Stimulated activated naive CD4-positive, alpha-beta T cell (primary cell): ENCODE measurements at places on chromosomes 1 and 21.
A peak's percentile ranks its signal among the peaks of the same experiment; 100 is the strongest.

- no peak for DNase-seq
These were observed 1805.5 kb downstream of the BRINP3 start for GRCh38 chr1:188672153-188672552.

GRCh38 chr1:53416269-53416813, 42.9 kb upstream of the DMRTB1 start:
- DNase-seq: no peak

- no peak for DNase-seq
These were observed 11.0 kb upstream of the PEAR1 start for GRCh38 chr1:156882543-156882942.

- DNase-seq: no peak
These were observed 3.9 kb downstream of the BCAR3 start for GRCh38 chr1:93677729-93678128.

- no peak for DNase-seq
These were observed 82.2 kb upstream of the SLFNL1 start for GRCh38 chr1:41103766-41104165.

DNA sequence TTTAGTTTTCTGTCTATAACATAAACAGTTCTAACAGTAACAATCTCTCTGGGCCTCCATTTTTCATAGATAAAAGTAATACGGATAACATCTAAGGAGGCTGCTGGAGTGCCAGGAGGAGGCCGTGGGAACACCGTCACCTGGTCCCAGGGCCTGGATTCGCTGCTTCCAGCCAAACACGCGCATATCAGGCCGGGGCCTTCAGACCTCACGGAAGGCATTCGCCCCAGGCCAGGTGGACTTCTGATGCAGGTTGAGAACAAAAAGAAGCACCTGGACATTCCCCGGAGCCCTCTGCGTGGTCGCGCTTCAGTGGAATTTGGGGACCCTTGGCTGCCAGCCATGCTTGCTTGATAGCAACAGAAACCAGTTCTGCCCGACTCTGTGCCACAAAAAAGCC, 113.1 kb upstream of the GUCA2B start:
- DNase-seq: no peak

DNA sequence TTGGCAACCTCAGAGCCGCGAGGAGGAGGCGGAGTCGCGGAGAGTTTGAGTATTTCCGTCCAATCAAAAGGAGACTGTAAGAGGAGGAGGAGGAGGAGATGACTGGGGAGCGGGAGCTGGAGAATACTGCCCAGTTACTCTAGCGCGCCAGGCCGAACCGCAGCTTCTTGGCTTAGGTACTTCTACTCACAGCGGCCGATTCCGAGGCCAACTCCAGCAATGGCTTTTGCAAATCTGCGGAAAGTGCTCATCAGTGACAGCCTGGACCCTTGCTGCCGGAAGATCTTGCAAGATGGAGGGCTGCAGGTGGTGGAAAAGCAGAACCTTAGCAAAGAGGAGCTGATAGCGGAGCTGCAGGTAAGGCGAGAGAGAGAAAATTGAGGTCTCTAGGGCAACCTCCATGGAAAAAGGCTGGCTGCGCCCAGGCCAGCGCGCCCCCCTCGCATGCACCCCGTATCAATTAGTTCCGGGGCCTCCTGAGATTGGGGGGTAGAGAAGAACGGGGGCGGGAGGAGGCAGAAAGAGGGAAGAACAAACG, at the start of gene PHGDH:
Gene PHGDH (plus strand): TSS at position 131 of the 538 bp plus-strand sequence. CDS start 89 bp downstream, at position 220.
- DNase-seq: no peak

DNA sequence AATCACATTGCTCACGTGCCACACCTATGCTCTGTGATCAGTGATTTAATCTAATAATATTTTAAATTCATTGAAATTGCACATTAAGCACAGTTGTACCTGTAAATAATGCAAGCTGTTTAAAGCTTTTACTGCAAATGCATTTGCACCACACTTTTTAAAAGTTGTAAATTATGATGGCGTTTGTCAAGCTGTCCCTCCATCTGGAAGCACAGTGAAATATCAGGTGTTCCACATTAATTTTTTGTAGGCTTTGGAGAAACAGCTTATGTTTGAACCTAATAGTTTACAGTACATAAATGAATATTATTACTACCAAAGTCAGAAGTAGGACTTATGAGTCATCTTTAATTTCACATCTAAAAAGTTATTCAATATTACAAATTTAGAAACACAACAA, 3.0 kb upstream of the DPYD start:
- DNase-seq: no peak

DNA sequence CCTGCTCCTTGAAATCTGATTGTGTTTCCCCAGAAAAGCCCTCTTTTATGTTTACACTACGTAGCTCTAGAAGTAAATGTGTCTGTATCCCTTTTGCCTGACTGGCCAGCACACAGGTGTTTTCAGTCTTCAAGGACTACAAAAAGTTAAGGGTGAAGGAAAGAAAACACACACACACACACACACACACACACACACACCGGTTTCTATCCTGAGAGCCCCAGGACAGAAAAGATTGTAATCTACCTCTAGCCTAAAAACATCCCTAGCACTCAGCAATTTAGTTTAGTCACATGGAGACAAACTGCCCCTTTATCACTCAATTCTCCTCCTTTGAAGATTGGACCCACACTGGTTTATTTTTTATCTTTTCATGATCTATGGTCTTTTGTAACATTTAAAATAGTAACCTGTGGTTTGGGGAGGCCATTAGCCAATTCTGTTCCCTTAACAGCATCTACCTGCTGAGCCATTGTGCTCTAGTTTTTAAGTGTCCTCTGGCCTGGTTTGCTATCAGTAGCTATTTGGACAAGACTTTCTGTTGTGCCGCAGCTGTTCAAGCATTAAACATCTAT, 15.8 kb upstream of the TRIM45 start:
- no peak for DNase-seq

- DNase-seq: no peak
These were observed 2.6 kb downstream of the INSRR start for GRCh38 chr1:156856282-156856785.

- peak; percentile 26 for DNase-seq
These were observed 1.3 kb downstream of the DYRK1A start for GRCh38 chr21:37367703-37368540.

GRCh38 chr1:116001739-116002487, 25.6 kb downstream of the SLC22A15 start:
- DNase-seq: no peak

GRCh38 chr21:42187976-42188653, 30.8 kb upstream of the ABCG1 start:
- DNase-seq: peak; percentile 73

- no peak for DNase-seq
These were observed 78.0 kb downstream of the MEGF6 start for GRCh38 chr1:3533067-3534048.

DNA sequence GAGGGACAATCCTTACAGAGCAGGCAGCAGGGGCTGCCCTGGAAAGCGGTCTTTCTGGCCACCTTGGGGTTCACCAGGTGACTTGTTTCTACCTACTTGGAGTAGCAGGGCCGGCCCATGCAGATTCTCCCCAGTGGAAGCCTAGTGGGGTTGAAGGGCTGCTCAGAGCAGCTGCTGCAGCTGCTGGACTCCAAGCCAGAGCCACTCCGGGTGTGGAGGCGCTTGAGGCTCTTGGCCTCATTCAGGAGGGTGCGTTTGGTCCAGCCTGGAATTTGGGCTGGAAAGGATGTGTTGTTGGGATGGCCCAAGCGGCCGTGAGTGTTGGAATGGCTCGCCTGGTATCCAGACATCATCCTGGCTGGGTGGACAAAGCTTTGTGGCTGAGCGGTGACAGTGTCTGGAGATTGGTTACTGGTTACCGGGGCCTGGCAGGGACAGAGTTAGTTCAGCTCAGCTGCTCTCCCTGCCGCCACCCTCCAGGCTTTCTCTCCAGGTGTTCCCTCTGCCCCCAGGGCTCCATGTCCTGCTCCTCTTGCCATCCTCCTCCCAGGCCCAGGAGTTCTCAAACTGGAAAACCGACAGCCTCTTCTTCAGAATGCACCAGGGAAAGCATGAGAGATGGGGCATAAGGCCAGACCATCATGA, 14.2 kb upstream of the HSPG2 start:
- no peak for DNase-seq

GRCh38 chr21:15063814-15064575, 805 bp downstream of the NRIP1 start:
- DNase-seq: peak; percentile 55

- DNase-seq: no peak
These were observed 5.0 kb upstream of the MEAF6 start for GRCh38 chr1:37519613-37520012.

DNA sequence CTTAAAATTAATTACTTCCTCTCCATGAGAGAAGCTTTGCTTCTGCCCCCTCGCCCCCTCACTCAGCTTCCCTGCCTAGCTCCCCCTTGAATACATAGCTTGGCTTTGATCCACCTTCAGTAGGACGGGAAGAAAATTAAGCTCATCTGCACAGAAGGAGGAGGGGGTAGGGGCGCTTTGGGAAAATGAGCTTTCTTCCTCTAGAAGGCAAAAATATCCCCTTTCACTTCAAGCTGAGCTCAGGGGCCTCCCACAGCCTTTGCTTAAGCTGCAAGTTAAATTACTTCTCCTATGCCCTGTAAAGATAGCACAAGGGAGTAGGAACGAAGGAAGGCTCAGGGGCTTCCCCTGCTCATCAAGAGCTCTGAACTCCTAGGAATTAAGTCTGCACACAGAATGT, 65.2 kb upstream of the GOLT1A start:
- no peak for DNase-seq

DNA sequence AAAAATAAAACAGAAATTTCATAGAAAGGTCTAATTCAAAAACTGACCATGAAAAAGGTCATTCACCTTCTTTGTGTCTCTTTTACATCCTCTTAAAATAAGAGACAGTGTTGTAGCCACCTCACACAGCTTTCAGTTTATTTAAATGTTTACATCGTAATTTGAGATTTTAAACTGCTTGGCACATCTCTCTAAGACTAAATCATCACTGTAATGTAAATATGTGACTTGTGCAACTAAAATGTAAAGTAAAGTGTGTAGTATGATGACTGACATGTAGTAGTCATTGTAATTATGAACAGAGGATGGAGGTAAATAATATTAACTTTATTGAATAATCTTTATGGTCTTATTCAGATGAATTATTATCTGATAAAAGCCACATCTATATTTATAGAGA, 283.9 kb downstream of the KCNT2 start:
- DNase-seq: no peak

DNA sequence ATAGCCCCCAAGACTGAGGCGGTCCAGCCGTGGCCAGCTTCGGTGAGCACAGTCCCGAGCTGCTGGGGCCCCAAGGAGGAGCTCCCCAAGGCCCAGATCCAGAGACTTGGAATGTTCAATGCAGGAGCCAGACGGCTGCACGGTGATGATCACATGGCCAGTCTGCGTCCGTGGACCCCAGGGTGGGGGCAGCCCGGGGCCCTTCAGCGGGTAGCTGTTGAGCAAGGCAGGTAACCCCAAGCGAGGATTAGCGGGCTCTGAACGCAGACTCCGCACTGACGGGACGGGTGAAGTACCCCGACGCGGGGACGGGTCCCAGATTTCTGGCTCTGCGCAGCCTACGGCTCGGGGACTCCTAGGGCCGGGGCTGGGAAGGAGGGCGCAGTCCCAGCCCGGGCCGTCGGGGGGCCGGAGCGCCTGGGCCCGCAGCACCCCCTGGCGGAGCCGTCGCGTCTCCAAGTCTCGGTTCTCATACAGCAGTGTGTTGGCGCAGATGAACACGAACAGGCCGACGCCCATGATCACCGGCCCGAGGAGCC, 2.7 kb downstream of the TMEM200B start:
- DNase-seq: peak; percentile 57

- no peak for DNase-seq
These were observed 11.7 kb downstream of the LHX9 start for GRCh38 chr1:197928849-197929336.

- DNase-seq: no peak
These were observed 614.3 kb upstream of the ADAMTS5 start for GRCh38 chr21:27581168-27581567.

DNA sequence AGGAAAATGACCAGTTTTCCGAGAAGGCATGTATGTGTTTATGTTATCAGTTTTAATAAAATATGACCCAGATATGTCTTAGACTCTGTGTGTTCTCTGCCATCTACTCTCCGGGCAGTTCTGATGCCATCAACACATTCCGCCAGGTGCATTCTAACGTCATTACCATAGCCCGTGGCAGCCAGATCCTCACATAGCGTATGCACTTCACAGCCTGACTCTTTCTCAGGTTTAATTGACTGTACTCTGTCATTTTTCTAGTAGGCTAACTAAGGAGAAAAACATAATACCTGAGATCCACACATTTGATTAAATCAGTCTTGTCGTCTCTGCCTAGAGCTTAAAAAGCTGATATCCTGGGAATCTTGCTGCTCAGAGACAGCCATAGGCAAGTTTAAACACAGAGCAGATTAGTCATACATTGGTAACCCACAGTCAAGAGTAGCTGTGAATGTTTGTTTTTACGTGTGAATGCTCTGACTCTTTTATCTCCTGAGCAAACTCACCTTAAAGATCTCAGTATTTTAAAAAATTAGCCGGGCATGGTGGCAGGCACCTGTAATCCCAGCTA, 175.9 kb downstream of the GREM2 start:
- DNase-seq: no peak

- DNase-seq: peak; percentile 27
These were observed 399 bp upstream of the PTPRC start for GRCh38 chr1:198638441-198638840.

GRCh38 chr21:43985690-43986251, 26.3 kb upstream of the TRAPPC10 start:
- DNase-seq: no peak

DNA sequence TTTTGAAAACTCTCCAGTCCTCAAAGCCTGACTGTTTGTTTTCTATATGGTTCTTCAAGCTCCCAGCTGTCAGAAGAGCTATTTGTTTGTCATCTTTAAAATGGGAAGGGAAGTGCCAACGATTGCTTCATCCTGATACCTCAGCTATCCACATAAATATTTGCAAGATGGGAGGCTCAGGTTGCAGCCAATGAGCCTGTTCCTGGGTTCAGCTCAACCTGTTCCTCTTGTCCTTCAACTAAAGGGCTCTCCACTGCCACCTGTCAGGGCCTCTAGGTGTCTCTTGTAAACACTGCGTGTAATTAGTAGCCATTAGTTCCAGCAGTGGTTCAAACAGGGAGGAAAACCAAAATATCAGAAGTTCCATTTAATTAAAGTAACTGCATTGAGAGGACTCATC, 445.1 kb downstream of the AJAP1 start:
- no peak for DNase-seq

GRCh38 chr1:241762713-241763339, 85.2 kb upstream of the EXO1 start:
- DNase-seq: no peak

- no peak for DNase-seq
These were observed 1.0 kb downstream of the MANEAL start for GRCh38 chr1:37794372-37795339.

DNA sequence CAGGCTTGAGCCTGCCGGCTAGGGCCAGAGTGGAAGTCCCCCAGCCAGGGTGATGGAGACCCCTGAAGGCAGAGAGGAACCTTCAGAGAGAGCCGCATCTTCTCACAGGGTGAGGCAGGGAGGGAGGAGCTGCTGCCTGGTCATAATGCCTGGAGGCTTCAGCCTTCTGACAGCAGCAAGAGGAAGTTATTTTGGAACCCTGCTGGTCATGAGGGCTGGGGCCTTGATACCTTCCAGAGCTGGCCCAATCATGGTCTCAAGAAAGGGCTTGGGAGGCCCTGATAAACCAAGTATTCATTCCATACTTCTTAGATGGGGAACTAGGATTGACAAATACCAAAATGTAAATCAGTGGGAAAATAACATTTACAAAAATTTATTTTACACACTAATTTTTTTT, 26.6 kb upstream of the MPZL1 start:
- no peak for DNase-seq

GRCh38 chr1:20410503-20410902, 75.5 kb downstream of the CAMK2N1 start:
- DNase-seq: no peak
